ENCODE measurements at places on chromosomes 5 and 9. TPM values are rescaled to one million over a fixed set of nuclear protein-coding genes. Genes with fewer than 3 reads are reported as not detected.
A peak's percentile ranks its signal among the peaks of the same experiment; 100 is the strongest.

GRCh38 chr5:143537056-143537455 lies 133.6 kb upstream of the NR3C1 start:
- DNase-seq, result peak; percentile 27

GRCh38 chr5:98713027-98713426 lies 60.4 kb upstream of the RGMB start:
- DNase-seq, result no peak

DNA sequence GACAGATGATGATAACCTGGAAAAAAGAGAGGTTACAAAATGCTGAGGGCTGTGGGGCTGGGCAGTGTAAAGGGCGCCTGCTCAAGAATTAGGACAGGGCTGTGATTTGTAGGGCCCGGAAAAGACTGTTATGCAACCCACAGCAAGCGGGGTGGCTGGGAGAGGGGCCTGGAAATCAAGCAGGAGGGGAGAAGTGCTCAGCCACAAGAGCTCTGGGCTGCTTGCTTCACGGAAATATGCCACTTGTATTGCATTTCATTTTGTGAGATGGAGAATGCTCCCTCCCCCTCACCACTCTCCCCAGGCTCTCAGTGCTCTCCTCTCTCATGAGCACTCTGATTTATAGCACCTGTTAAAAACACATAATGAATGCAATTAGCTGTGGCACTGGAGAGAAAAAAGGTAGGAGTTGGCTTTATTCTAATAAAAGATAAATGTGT lies 8.4 kb upstream of the HAND1 start:
- DNase-seq, result peak; percentile 73

DNA sequence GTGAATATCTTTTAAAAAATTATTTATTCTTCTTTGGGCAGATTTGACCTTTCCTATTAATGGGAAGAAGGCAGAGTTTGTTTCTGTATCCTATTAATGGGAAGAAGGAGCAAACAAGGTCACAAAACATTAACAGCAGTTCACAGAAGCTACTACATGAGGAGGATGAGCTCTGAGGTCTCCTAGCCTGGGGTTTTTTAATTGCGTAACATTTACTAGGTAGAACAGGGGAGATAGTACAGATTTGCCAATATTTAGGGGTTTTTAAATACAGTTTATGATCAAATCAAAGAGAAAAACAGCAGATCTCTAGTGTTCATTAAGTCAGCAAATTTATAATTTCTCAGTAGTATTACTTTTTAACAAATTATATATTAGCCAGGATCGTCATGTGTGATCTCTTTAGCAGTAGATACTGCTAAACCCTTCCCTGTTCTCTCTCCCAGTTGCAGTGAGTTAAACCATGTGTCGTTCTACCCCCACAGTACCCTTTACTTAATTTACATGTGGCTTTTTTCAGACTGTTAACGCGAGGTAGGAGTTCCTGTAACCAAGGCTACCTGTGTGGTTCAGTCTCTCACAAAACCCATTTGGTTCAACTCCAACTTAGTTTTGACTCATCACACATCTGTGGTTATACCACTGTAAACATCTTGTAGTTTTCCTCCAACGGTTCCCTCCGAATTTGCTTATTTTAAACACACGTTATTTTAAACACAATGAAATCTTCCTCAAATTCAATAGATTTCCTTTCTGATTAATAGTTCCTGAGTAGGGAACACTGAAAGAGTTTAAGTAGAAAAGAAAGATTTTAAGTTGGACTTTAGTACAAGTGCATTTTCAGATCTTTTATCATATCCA lies 13.3 kb downstream of the SLC25A46 start:
- no peak for DNase-seq

Gene FAM169A
- total RNA-seq, result 5.3 TPM

GRCh38 chr5:39652036-39652435 lies 227.3 kb upstream of the DAB2 start:
- no peak for DNase-seq

Gene SPRY4
- total RNA-seq, result 3.1 TPM

GRCh38 chr5:153212471-153212870 lies 278.0 kb upstream of the GRIA1 start:
- no peak for DNase-seq

- DNase-seq, result no peak
Measured at GRCh38 chr5:141771562-141771961, 89.5 kb upstream of the ARAP3 start.

GRCh38 chr5:76393035-76393680 lies 9.9 kb upstream of the IQGAP2 start:
- DNase-seq, result no peak

- DNase-seq, result peak; percentile 48
Measured at GRCh38 chr9:114798780-114799427, 6.9 kb downstream of the TNFSF15 start.

Gene PCDHGB1
- total RNA-seq, result 1.7 TPM

- no peak for DNase-seq
Measured at GRCh38 chr9:69582544-69583297, 89.5 kb downstream of the APBA1 start.

Gene FGF1
- 9.9 TPM for total RNA-seq

DNA sequence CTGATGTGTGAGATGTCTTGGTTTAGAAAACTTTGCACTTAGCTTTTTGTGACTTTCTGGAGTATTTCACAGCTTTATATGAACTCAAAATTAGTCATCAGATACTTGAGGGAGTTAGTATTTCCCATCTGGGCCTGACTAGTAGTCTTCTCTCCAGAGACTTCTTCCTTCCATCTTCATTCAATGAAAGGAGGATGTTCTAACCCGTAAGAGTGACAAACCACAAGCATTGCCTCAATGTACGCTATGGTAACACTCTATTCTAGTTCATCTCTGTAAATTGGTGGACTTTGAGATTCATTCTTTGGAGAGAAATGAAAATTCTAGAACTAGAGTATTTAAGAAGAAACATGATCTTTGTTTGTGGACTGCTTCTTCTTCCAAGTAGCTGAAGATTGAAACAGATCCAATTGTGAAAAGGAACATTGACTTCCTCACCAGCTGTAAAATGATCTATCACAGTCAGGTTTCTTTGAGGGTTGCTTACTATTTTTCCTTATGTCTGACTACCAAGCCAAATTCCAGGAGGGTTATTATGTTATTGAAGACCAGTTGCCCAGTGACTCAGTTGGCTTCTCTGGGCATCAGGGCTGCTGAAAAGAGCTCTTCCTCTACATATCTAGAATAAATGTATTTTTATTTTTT lies 157.6 kb downstream of the SLC12A2 start:
- no peak for DNase-seq

Gene PCDHGC4
- total RNA-seq, result 4.8 TPM

- DNase-seq, result peak; percentile 69
Measured at GRCh38 chr9:108439947-108440346, 415.8 kb downstream of the ACTL7B start.

Gene SHOC1
- total RNA-seq, result 3.6 TPM

DNA sequence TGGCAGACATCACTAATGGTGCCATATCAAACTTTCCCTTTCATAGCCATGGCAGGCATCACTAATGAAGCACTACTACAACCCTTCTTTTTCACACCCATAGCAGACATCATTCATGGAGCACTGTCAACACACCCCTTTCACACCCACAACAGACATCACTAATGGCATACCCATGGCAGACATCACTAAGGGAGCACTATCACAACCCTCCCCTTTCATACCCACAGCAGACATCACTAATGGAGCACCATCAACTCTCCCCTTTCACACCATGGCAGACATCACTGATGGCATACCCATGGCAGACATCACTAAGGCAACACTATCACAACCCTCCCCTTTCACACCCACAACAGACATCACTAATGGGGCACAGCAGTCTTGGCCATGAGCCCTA lies 33.7 kb downstream of the LAMC3 start:
- no peak for DNase-seq

DNA sequence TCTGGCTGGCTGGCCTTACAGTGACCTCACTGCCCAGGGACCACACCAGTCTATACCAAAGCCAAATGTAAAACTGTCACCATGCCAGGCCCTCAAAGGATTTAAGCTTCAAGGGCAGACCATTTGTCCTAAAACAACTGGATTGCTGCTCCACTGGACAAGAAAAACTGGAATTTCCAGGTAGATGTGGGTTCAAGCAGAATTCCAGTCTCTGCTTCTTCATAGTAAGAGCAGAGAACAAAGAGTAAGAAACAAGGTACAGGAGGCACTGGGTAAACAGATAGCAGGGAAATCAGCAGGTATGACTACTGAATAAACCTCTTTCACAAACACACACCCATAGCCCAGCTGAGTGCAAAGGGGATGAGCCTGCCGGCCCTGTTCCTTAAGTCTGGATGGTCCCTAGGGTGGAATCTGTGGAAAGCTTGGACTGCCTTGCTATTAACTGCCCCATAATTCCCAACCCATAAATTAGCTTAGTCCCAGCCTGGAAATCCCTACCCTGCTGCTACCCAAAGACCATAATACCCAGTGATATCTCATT lies 5.5 kb downstream of the B4GALT1 start:
- peak; percentile 70 for DNase-seq

GRCh38 chr9:37596504-37596903 lies 4.1 kb upstream of the TOMM5 start:
- no peak for DNase-seq

Gene GABRA1
- 2.9 TPM for total RNA-seq

Gene PCDHGB6
- 9.1 TPM for total RNA-seq

DNA sequence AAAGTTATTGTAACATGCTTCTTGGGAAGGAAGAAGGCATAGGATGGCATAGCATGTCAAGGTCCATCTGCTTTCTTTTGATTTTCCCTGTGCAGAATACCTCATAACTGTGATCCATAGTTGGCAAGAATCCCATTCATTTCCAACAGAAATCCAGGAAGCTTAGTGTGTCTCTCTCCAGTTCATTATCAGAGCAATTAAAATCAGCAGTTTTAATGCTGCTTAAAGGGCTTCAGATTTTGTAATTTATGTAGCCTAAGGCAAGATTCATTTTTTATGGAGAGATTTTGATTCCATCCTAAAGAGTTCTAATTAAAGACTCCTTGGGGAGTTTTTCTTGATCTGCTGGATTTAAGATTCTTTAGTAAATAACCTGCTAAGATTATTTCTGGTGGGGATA lies 560.1 kb downstream of the PDE4D start:
- DNase-seq, result peak; percentile 47

Gene PCDHGA7
- 7.0 TPM for total RNA-seq

DNA sequence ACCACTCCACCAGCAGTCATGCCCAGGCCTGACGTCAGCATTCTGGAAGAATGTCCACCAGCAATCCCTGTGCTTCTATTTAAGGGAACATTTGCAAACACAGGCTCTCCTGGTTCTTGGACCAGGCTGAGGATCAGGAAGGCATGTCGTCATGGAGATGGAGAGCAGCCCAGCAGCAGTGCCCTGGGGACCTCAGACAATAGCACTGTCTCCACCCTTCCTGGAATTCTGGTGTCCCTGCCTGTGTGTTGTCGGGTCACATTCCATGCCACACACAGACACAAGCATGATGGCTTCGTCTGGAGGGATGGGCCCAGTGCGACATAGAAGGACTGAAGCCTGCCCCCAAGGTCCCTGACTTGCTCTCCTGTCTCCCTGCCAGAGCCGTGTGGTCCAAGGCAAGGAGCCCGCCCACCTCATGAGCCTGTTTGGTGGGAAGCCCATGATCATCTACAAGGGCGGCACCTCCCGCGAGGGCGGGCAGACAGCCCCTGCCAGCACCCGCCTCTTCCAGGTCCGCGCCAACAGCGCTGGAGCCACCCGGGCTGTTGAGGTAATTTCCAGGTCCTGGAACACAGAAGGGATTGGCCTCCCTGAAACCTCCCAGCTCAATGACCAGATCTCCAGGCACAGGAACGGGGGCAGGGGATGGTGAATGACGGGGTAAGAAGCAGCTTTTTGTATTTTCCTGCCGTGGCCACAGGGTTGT lies 43.8 kb downstream of the STOM start:
- peak; percentile 85 for DNase-seq

DNA sequence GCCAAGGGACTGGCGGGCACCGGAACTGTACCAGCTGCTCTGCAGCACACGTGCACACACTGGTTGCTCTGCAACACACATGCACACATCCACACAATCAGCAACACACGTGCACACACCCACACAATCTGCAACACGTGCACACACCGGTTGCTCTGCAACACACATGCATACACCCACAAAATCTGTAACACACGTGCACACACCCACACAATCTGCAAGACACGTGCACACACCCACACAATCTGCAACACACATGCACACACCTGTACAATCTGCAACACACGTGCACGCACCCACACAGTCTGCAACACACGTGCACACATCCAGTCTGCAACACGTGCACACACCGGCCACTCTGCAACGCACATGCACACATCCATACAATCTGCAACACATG lies 17.9 kb downstream of the PLEKHG4B start:
- DNase-seq, result no peak

DNA sequence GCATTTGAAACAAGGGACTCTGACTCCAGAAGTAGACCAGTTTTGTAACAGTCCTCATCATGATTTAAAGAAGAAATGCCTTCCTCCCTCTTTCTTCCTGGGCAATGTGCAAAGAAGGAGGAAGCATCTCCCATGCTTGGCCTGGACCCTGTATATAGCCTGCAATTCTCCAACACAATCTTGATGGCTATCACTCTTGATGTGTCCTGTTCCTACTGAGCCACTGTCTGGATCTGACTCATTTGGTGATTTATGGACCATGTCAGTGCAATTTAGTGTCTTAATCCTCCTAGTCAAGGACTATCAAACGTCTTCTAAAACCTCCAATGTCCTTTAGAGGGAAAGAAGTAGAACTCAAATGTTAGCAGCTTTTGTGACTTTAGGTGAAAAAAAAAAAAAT lies 697.3 kb downstream of the TLR4 start:
- DNase-seq, result no peak

Gene CAVIN4
- total RNA-seq, result 2.4 TPM

DNA sequence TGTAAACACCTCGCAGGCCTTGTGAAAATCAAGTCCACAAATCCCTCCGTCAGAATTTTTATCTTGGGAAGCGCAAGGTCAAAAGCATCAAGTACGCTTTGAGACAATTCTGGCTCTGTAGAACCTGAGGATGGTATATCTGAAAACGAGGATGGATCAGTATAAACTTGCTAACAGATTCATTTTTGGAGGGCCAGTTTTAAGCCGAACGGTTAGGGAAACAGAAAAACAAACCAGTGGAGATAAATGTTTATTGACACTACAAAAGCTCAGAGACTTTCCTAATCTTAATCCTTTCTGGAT lies 352 bp upstream of the PGGT1B start:
- no peak for DNase-seq

Gene ALDH7A1
- 51.8 TPM for total RNA-seq

DNA sequence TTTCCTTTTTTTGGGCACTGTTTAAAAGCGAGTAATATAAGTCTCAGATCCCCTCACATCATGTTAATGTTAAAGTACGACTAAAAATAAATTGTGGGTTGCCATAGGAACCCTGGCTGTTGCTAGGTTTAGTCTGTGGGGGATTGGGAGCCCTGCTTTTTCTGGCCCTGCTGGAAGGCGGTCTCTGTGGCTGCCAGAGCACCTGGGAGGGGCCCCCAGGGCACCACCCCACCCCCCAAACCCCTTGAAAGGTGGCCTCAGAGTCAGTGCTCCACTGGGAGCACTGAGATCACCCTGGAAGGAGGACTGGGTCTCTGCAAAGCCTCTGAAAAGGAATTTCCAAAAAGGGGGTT lies 66.2 kb upstream of the NEURL1B start:
- peak; percentile 77 for DNase-seq

DNA sequence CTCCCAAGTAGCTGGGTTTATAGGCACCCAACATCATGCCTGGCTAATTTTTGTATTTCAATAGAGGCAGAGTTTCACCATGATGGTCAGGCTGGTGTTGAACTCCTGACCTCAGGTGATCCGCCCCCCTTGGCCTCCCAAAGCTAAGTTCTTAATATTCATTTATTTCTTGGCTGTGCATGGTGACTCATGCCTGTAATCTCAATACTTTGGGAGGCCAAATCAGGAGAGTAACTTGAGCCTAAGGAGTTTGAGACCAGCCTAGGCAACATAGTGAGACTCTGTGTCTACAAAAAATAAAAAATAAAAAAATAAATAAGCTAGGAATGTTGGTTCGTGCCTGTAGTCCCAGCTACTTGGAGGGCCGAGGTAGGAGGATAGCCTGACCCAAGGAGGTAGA lies 587.1 kb upstream of the FTMT start:
- no peak for DNase-seq
